CD4-positive, CD25-positive, alpha-beta regulatory T cell (primary cell): ENCODE measurements at places on chromosomes 2 and 18. TPM values are rescaled to one million over a fixed set of nuclear protein-coding genes. Genes with fewer than 3 reads are reported as not detected.

DNA sequence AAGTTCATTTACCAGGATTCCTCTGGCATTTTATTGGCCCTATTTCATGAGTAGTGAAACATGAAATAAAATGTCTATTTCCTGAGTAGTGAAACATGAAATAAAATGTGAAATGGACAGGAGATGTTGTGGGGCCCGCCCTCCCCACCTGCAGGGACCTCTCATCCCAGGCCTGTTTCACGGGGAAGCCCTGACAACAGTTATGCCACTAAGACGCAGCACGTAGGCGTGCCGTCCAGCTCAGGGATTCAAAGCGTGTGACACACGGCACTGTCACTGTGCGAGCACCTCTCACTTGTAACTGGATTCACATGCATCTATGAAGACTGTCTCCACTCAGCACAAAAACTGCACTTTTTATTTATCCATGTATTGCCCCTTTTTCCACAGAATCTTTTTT, 83.4 kb upstream of the SNTG2 start:
- DNase-seq, result no peak

DNA sequence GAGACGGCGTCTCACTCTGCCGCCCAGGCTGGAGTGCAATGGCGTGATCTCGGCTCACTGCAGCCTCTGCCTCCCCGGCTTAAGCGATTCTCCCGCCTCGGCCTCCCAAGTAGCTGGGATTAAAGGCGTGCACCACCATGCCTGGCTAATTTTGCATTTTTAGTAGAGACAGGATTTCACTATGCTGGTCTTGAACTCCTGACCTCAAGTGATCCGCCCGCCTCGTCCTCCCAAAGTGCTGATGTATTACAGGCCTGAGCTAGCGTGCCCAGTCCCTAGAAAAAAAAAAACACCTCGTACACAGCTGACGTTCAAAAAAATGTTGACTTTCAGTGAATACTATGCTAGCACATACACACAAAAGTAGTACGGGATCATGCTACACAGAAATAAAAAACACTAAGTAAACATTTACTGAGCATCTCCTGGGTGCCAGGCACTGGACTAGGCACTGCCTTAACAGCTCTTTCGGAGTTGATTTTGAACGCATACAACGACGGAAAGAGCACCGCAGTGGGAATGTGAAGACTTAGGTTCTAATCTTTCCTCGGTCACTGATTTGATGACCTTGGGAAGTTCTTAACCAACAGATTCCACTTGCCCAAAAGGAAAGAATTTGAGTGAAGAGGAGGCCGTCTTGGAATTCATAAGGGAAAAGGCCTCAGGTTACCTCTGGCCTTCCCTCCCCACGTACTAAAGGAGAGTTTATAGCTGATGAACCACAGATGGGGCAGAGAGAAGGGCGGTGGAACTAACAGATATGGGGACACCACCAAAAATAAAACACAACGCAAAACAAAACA, 1.1 kb downstream of the DNAJC27 start:
- DNase-seq, result no peak

The AP1S3 gene
- 3.7 TPM for total RNA-seq

The SH3RF3 gene
- 1.4 TPM for total RNA-seq

DNA sequence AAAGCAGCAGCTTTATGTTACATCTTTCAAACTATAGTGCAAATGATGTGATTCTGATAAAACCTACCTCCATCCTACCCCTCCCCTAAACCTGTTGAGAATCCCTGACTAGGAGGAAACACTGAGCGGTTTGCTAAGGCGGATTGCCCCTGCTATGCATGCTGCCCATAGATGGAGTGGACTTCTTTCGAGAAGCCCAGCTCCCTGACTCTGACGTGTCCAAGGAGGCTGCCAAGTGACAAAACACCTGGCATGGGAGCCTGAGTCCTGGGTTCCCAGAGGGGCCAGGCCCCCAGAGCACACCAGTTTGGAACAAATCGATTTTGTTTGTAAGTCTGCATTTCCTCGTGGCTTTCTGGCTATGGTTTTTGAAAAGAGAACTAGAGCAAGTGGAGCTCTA, 1.4 kb upstream of the UXS1 start:
- DNase-seq, result no peak

The TTC39C gene
- total RNA-seq, result 274 TPM

GRCh38 chr2:153043385-153043784, 325.0 kb downstream of the ARL6IP6 start:
- DNase-seq, result no peak

The CNTNAP5 gene
- not detected for total RNA-seq

- DNase-seq, result no peak
Measured at GRCh38 chr18:36850527-36851201, 21.7 kb downstream of the KIAA1328 start.

DNA sequence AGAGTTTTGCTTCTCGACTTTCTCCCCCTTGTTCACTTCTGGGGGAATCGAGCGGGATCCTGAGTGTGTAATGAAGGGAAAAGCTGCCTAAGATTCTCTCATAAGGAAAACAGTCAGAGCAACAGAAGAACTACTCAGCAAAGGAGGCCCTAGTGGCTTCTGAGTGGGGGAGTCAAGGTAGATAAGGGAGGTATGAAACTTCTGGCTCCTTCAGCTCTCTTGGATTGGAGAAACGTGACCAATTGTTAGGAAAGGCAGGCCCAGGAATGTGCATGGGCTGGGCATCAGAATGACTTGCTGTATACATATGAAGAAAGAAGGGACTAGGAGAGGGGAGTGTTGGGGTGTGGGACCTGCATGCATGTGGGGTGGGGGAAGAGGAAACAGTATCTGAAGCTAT, 73.1 kb downstream of the KCNS3 start:
- DNase-seq, result no peak

The CAMKMT gene
- 27.6 TPM for total RNA-seq

- no peak for DNase-seq
Measured at GRCh38 chr2:186590350-186590758, 498 bp downstream of the ITGAV start.

GRCh38 chr2:36834731-36835524, 131.4 kb downstream of the STRN start:
- peak; percentile 15 for DNase-seq

DNA sequence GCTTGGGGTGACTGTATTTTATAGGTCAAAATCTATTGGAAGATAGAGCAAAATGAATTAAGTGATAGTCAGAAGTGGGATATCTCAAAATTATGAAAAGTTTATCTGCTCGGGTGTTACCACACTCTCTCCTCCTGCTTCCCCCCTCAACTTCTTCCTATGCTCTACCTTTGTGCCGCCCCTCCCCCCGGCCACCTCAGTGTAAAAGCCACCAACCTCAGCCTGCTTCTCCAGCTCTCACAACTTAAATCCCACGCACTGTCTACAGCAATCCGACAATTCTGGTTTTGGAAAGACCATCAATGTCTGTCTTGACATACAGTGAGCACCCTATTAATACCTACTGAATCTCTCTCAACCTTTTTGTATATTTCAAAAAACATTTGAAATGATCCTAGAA, 164.6 kb downstream of the DCC start:
- no peak for DNase-seq

- DNase-seq, result peak; percentile 58
Measured at GRCh38 chr2:24824966-24825882, 32.0 kb downstream of the CENPO start.

- no peak for DNase-seq
Measured at GRCh38 chr2:49069829-49070228, 84.5 kb downstream of the FSHR start.

DNA sequence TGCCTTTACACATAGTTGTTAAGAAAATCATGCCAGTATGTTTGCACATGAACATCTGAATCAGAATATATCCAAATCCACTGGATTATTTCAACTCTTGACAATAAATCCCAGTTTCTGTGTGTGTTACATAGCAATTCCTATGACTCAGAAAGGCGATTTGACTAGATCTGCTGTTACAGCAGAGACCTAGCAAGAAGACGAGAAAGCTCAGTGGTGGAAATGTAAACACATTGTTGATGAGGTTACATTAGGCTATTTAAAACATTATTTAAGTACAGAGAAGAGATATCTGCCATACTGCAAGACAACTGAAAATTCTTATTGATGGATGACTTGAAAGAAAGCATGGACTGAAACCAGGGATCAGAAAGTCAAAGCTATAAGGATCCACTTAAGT, 73.0 kb upstream of the SMIM21 start:
- DNase-seq, result no peak

The LHCGR gene
- not detected for total RNA-seq

The NEU2 gene
- total RNA-seq, result not detected

GRCh38 chr2:27356056-27356381, 545 bp downstream of the GTF3C2 start:
- no peak for DNase-seq

GRCh38 chr2:103959174-103960128, 894.5 kb upstream of the POU3F3 start:
- no peak for DNase-seq

GRCh38 chr18:8849696-8850095, 144.3 kb downstream of the MTCL1 start:
- DNase-seq, result no peak

DNA sequence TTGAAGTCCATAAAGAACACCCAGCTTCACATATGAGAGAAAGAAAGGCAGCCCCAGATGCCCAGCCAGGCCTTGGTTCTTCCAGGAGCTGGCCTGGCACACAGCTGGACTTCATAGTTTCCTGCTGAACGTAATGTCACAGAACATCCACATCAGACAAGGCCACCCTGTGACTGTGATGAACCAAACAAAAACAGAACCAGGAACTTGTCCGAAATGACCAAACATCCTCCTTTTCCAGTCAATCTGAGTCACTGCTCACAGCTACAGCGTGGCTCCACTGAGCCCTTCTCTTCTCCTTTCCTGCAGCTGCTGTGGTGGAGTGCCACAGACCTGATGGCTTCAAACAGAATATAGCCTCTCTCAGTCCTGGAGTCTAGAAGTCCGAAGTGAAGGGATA, 45.4 kb upstream of the PAPOLG start:
- DNase-seq, result no peak

DNA sequence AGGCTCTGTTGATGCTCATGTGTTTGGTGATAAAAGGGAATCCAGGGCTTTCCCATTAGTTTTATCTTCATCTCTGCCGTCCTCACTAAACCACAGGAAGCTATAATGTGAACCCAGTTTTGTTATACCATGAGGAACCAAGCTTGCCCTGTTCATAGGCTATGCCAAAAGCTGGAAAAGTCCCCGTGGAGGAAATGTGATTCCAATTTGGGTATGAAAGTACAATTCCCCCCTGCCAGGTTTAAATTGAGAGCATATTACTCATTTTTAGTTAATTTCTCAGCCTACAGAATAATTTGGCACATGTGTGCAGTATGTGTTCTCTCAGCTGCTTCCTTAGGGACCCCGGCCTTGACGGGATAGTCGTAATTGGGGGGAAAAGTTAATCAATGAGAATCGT, 327.4 kb downstream of the RND3 start:
- DNase-seq, result no peak

The SCG2 gene
- total RNA-seq, result not detected

The HRH4 gene
- total RNA-seq, result 0.39 TPM

DNA sequence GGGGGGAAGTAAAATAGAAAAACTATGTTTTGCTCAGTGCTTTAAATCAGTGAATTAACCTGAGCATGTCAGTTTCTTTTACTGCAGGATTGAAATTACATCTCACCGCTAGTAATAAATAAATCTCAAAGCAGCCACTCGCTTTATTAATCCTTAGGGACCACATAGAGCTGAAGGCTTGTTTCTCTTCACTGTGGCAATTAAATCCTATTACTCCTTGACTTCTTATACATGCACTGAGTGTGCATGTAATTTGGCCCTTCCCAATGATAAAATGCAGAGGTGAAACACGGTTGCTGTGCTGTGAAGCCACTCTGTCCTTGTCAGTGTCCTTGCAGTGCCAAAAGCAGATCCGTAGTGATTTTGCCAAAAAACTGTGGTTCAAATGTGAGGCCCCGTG, 77.1 kb upstream of the RBM44 start:
- DNase-seq, result no peak

- no peak for DNase-seq
Measured at GRCh38 chr18:69980509-69980908, 32.8 kb upstream of the CD226 start.

- DNase-seq, result no peak
Measured at GRCh38 chr2:119158563-119159347, at the start of gene C1QL2. Gene C1QL2, minus strand, starts transcription at chr2:119158751. Its CDS starts 482 bp downstream, at chr2:119158269.

The CPSF3 gene
- 23.1 TPM for total RNA-seq

- no peak for DNase-seq
Measured at GRCh38 chr2:69453475-69454129, 16.4 kb upstream of the NFU1 start.

The GALNT5 gene
- total RNA-seq, result not detected

The XIRP2 gene
- total RNA-seq, result 0.15 TPM

DNA sequence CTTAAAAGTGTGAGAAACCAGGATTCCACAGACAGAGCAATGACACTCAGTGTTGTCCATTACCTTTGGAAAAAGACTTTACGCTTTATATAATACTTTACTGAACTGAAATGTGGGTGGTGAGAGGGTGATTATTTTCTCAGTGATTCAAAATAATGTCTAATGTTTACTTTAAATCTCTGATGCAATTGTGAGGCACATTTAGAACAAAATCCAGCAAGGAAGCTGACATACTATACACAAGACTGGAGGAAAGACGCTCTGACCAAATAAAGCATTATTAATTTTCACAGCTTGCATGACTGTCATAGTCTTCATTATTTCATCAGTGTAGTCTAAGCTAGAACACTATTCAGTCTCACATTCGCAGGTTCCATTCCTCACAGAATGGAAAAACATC, 34.1 kb upstream of the STAT1 start:
- DNase-seq, result no peak

DNA sequence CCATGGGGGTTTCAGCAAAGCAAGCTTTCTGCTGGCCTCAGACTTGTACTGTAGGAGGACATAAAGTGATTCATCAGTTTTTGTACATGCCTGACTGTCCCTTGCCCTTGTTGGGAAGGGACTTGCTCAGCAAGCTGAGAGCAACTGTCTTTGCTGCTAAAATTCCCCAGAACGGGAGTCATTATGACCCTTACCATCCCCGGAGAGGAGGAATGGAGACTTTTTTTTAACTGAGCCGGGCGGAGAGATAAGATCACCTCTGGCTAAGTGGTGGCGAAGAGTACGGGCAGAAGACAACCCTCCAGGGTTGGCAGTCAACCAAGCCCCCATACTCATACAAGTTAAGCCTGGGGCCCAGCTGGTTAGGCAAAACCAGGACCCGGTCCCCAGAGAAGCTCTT, 20.4 kb upstream of the NAGK start:
- no peak for DNase-seq

GRCh38 chr2:112849956-112850355, 13.4 kb upstream of the IL1B start:
- DNase-seq, result no peak

DNA sequence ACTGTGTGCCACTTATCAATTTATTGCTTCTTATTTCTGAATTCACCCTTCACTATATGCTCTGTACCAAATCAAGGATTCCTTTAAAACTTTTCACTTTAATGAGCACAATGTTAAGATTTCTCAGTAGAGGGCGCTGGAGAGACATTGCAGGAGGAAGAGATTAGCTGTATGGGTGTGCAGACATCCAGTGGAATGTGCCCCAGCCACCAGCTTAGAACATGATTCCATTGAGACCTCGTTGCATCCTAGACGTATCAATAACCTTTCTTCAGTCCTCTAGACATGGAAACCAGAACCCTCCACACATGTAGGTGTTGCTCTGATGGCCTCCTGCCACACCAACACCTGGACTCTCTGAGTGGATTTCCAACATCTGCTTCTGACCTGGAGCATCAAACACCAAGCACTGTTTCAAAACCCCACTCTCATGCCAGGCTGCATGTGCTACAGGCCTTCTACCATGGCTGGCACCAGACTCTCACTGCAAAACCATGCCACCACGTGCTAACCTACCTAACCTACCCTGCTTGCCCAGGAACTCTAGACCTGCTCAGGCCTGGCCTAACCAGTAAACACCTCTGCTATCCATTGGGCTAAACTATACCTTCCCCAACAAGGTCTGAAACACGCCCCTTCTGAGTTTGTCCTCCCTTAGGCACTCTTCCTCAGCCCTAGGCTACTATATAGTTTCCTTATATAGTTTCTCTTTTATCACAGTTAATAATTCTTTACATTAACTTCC, 633.2 kb upstream of the PKDCC start:
- no peak for DNase-seq
